Foreskin keratinocyte (primary cell): ENCODE measurements at places on chromosomes 16 and 17. TPM values are rescaled to one million over a fixed set of nuclear protein-coding genes. Genes with fewer than 3 reads are reported as not detected.
A peak's percentile ranks its signal among the peaks of the same experiment; 100 is the strongest.

DNA sequence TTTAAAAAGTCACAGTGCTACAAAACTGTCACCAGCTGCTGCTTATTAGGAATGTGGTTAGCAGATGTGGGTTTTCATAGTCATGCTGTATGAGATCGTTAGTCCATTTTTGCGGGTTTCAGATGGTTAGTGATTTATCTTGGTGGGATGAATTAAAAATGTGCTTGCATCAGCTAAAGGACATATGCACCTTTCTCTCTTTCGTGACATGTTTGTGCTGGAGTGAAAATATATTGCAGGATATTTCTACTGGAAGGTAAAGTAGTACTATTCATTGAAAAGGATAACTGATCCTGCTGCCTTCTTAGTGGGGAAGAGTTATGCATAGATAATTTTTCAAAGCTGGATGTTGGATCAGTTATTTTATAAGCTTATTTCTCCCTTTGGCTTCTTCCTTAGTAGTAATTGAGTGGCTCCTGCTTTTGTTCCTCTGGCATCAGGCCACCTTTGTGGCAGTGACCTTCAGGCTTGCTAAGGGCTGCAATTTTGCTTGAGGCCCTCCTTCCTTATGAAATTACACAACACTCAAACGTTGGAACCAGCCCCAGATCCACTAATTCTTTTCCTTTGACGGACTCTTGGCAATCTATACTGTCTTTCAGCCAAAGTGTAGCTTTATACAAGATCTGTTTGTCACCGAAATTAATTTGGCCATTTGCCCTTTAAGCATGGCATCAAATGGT is 7.5 kb upstream of the SNTB2 start:
- DNase-seq: no peak

Gene SLC4A1
- total RNA-seq: not detected in 2 replicates

Gene PRSS22
- total RNA-seq: 1.3 and 2.1 TPM in 2 replicates

DNA sequence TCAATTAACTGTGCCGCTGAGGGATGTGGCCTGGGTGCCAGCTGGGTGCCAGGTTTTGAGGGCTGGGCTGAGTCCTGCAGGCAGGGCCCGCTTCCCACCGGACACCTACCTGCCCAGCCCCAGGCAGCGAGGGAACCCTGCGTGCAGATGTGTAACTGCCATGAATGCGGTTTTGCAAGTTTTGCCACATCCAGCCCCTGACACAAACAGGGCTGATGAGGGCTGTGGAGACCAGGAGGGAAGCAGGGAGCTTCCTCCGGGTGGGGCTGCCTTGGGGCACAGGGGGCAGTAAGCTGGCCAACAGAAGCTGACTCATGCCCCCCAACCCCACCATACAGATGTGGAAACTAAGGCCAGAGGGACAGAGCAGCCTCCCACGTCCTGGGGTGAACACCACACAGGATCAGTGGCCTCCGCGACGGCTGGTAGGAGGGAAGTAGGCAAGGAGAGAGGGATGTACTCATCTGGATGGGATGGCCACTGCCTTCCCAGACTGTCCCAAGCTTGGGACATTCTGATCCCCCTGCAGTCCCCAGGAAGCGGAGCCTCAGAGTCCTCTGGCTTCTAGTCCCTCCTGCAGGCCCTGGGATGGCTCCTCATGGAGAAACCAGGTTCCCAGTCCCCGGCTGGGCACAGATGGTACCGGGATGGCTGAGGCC is 1.6 kb downstream of the UBALD1 start:
- no peak for DNase-seq

DNA sequence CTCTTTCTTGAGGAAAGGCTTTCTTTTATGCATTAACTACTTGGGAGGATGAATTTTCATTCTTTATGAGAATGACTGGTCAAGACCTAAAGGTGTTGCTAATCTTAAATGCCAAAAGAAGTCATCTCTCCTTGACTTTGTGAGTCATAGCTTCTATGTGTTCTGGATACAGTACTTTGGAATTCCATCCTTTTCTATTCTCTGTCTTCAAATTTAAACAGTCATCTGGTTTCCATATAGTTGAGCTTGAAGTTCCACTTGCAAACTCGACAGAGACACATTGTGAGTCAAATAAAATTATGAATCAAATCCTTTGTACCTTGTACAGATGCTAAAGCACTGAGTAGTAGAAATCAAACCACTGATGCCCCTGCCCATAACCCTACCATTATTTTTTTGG is 271.9 kb upstream of the PMFBP1 start:
- DNase-seq: peak; percentile 20

DNA sequence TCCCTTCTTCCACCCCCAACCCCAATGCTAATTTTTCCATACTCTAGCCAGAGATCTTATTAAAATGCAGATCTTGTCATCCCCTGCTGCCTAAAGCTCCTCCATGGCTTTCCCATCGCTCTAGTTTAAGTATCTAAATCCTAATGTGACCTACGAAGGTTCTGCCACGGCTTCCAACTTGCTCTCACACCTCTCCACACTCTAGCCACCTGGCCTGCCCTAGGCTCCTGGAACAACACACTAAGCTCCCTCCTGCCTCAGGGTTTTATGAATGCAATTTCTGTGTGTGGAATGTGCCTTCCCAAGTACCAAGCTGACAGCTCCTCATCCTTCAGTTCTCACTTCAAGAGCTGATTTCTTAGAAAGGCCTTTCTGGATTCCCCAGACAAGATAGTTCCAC is 16.6 kb downstream of the NXPH3 start:
- no peak for DNase-seq

- DNase-seq: peak; percentile 31
Observed at GRCh38 chr17:32609085-32609484, 122.3 kb downstream of the CDK5R1 start.

GRCh38 chr17:56821847-56822534 is 11.7 kb downstream of the C17orf67 start:
- DNase-seq: no peak

Gene FAM83G
- 49.6 and 50.4 TPM in 2 replicates for total RNA-seq
